ENCODE measurements at places on chromosomes 6 and 20. TPM values are rescaled to one million over a fixed set of nuclear protein-coding genes. Genes with fewer than 3 reads are reported as not detected.
A peak's percentile ranks its signal among the peaks of the same experiment; 100 is the strongest.

- no peak for DNase-seq
Observed at GRCh38 chr6:22045261-22045912, 251.4 kb downstream of the PRL start.

DNA sequence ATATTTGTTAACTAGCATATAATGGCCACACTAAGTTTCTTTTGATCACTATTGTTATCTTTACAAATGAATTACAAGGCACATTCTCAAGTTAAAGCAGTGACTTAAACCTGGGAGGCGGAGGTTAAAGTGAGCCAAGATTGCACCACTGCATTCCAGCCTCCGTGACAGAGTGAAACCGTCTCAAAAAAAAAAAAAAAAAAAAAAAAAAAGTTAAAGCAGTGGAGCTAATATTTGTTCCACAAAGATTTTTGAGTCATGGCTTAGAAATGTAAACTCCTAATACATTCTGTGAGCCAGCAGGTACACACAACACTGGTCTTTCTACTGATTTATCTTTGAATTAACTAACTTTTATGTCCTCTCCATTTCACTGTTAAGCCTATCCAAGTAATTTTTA is 221.7 kb upstream of the HTR1E start:
- DNase-seq = no peak

GRCh38 chr6:112563368-112563767 is 216.2 kb downstream of the RFPL4B start:
- DNase-seq = no peak

- DNase-seq = peak; percentile 46
Observed at GRCh38 chr6:35415065-35415891, 36.9 kb upstream of the FANCE start.

DNA sequence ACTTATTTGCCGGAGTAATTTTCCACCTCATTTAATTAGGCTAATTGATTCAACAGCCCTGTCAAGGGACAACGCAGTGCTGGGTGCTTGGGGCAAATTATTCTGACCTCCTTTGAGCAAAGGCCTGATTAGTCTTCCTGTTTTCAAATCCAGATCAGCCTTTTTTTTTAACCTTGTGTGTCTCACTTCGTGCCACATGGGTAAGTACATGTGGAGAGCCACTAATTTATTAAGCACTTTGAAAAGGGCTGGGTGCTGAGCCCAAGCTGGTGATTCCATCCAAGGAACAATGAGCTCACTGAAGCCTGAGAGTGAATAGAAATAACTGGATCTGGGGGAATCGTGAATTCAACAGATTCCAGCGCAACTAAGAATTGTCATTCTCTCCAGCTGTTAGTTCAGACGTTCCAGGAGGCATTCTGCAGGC is 229.3 kb downstream of the CLIC5 start:
- DNase-seq = no peak

DNA sequence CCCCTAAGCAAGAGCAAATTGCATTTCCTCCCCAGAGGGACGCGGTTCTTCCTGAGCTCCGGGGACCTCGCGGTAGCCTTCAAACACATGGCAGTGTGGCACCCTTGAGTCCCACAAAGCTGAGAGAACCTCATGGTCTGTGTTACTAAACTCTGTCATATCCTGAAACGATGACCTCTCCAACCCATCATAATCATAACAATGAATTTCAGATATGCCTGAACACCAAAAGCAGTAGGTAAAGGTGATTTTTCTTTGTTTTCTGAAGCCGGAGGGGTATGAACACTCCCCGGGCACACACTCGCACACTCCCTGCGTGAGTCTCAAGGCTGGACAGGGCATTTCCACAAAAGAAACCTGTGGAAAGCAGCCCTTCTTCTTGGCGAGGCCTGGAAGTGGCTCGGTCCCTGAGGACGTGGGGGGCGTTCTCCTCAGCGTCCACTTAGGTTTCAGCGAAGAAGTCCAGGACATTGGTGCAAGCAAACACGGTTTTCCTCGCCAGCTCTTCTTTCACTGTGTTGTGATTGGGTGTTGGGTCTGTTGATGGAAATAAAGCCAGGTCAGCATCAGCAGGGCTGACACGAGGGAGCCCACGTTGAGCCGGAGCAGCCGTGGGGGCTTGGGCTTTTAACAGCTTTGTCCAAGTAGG is 183.4 kb downstream of the ERMARD start:
- DNase-seq = no peak

DNA sequence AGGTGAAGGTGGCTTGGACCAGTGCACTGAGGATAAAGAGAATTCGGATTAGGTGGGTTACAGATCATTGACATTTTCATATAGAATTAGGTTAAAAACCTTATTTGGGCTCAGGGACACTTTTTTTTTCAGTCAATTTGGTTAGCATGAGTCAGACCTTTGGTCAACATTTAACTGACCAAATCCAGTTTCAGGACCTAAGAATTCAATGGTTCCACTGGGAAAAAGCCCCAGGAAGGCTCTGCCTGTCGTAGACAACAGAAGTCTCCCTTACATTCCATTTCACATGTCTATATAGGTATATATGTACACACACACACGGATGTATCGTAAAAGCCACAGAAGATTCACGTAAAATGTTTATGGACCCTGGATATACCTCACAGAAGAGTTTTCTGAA is 184.2 kb upstream of the RREB1 start:
- no peak for DNase-seq

- no peak for DNase-seq
Observed at GRCh38 chr6:14626556-14626955, 509.0 kb downstream of the CD83 start.

GRCh38 chr20:50744143-50744792 is 12.9 kb downstream of the PARD6B start:
- DNase-seq = no peak

DNA sequence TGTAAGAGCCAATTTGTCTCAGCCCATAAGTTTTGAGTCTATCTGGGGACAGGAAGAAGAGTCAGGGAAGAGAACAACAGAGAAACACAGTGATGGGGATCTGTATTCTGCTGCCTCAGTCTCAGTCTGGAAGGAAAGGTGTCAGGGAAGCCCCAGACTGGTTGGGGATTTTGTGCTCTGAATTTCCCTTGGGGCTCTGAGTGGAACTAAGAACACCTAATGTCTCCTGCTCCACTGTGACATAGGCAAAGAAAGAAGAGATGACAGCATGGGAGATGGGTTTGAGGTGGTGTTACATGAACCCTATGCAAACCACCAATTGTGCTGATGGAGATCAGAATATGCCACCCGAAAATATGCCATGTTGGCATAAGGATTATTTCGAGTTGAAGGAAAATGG is 139.5 kb upstream of the MYLIP start:
- DNase-seq = no peak

DNA sequence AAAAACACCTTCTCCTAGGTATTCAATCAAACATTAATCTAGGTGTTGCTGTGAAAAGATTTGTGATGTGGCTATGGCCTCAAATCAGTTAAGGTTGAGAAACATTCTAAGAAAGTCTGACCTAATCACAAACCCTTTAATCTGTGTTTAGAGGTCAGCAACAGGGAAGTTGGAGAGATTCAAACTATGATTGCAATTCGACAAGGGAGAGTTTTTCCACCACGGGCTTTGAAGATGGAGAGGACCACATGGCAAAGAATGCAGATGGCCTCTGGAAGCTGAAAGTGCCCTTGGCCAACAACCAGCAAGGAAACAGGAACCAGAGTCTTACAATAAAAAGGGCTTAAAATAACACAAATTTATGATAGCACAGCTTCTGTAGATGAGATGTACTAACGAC is 29.6 kb upstream of the LGSN start:
- DNase-seq = no peak

GRCh38 chr20:17969884-17970409 is 1.1 kb downstream of the MGME1 start:
- peak; percentile 9 for DNase-seq

DNA sequence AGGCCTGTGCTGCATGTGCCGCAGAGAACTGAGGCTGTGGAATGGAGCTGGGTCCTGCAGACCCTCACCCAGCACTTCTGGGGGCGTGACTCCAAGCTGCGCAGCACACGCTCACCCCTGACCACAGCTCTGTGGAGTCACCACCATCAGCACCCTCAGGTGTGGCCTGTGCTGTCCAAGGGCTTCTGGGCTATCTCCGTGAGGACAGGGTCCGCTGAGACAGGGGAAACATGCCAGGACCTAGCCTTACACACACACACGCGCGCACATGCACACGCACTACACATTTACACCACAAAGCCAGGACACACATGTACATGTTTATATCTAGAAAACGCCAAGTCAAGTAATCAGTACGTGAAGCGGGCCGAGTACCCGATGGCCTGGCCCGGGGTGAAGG is 26.8 kb upstream of the TCFL5 start:
- no peak for DNase-seq

- DNase-seq = no peak
Observed at GRCh38 chr6:22447249-22448196, 121.8 kb upstream of the HDGFL1 start.

DNA sequence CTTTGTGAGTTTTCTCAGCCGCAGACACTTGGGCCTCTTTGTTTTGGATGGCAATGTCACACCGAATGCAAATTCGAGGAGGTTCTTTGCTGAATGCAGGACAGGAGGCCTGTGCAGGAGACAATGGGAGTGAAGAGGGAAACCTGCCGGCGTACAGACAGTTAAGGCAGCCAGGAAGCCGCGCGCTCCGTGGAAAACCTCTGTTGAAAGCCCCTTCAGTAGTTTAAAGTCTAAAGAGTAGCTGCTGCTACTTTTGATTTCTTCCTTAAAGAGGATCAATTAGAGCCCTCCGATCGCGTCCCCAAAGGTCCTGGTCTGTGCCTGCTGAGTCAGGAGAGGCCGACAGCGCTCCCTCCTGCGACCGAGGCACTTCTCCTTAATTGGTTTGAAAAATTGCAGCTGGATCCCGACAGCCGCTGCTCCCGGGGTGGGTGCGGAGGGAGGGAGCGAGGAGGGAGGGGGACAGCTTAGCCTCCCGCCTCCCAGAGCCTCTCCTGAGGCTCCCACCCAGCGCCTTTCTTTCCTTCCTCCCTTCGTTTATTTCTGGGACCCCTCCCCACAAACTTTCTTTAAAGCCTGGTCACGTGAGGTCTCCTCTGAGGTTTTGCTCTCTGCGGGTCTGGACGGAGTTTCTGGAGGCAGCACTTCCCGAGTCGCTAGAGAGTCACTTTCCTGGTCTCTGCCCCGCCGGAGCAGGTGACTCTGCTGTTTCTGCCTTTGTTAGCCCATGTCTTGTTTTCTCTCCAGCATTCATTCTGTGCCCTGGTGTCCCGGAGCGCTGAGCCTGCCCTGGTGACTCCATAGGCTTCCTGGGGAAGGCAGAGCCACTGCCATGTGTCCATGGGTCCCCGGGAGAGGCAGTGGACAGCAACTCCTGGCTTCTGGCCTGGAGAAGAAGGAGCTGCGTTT is 22.3 kb upstream of the RPP40 start:
- peak; percentile 63 for DNase-seq

- no peak for DNase-seq
Observed at GRCh38 chr20:47464380-47465101, 37.1 kb upstream of the NCOA3 start.

DNA sequence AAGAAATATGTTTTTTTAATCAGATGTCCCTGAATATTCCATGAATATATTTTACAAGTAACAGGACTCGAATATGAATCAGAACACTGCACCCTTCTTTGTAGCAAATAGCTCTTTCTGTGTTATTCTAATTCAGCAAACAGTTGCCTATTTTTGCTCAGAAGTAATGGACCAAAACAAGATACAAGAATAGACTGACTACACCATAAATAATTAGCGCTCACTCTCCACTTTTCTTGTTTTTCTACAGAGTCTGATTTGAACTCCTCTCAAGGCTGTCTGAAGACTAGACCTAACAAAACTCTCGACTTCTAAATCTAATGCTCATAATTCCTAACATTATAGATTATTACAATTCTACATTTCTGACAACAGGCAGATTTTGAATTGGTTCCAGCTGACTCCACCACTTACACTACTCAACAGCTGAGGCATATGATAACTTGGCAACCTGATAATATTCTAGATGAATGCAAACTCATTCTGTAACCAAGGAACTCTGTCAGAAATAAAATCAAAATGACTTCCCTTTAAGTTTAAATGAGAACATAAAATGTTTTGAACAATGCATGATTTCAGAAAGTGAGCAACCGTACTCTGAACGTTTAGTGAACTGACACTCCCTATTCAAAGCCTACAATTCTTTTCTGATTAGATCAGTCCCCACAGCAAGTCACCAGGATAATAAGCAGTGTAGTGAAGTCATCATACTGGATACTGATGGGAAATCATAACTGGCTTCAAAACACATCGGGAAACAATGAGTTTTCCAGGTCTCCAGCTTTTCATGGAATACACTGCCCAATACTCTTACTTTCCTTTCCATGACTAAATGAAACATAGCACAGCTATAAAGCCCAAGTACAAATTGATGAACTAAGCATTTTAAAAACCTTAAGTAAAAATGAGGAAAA is 114.2 kb upstream of the BEND6 start:
- DNase-seq = no peak

GRCh38 chr20:20211988-20212518 is 155.9 kb upstream of the INSM1 start:
- no peak for DNase-seq

GRCh38 chr6:72218125-72218524 is 331.8 kb downstream of the RIMS1 start:
- DNase-seq = peak; percentile 65

DNA sequence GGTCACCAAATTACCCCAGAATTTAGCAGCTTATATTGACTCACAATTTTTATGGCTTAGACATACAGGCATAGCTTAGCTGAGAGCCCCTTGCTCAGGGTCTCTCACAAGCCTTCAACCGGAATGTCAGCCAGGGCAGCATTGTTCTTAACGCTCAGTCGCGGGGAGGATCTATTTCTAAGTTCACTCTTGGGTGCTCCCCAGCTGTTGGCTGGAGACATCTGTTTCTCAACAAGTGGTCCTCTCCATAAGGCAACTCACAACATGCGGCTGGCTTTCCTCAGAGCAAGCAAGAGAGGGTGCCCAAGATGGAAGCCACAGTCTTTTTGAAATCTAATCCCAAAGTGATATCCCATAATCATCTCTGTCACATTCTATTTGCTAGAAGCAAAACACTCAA is 46.6 kb downstream of the SLX4IP start:
- no peak for DNase-seq

DNA sequence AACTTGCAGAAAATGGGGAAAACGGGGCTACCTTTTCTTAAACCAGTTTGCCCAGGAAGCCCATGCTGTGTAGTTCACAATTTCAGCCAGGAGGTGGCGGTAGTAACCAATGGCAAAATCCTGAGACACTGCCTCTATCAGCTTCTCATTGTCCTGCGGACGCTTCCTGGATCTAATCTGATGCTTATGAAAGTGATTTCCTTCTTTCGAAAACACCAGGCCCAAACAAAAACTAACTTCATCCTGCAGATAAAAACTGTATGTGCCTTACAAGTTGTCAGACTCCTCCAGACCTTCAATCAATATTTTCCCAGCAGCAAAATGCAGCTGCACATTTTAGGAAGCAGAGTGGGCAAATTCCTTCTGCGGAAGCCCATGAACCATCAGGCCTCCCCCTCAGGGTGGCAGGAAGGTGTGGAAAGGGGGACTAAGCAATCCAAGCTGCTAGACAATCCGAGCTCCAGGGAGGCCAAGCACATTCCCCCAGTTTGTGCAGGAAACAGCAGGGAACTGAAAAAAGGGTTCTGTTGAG is 88.5 kb downstream of the LY86 start:
- DNase-seq = peak; percentile 88

GRCh38 chr6:53986721-53987521 is 124.3 kb upstream of the MLIP start:
- no peak for DNase-seq

Gene NEDD9
- 3.2 TPM for total RNA-seq

Gene MEP1A
- total RNA-seq = not detected

Gene GPR6
- not detected for total RNA-seq

Gene TFAP2B
- total RNA-seq = not detected

Gene NKX2-4
- total RNA-seq = not detected

Gene GLP1R
- 42.5 TPM for total RNA-seq

Gene PSORS1C1
- total RNA-seq = 0.54 TPM

Gene GPR63
- total RNA-seq = 1.5 TPM

Gene DNAH8
- 0.05 TPM for total RNA-seq

Data from endothelial cell (in vitro differentiated cells).